HEK293T (cell line): ENCODE measurements at places on chromosomes 3 and 15.
A peak's percentile ranks its signal among the peaks of the same experiment; 100 is the strongest.

DNA sequence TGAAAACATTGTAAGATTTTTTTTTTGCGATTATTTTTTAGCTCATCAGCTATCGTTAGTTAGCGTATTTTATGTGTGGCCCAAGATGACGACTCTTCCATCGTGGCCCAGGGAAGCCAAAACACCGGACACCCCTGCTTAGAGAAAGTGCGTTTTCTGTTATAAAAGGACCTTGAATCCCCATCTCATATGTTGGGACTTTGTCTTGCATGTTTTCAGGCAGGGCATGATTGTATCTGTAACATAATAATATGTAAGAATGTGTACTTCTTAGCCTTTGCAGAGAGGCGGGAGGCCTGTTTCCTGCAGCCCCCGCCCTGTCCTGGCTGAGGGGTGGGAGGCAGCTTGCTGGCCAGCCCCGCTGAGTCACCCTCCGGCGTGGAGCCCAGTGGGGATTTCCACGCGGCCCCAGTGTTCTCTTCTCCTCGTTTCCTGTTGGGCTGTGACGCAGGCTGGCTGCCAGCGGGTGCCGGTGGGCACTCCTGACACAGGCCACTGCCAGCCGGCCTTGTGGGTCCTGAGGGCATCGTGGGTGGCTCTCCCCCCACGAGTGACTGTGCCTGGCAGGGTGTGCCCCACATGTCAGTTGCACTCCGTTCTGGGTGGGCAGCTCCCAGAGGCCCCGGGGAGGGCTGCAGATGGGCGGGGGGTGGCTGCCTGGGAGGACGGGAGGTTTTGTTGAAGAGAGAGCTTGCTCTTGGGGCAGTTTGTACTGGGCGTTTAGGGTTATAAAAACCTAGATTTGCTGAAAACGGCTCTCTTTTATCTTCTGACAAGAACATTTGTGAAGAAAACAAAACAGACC lies 55.6 kb downstream of the SMAD3 start:
- no peak for DNase-seq

GRCh38 chr3:156037356-156037755 lies 83.0 kb upstream of the KCNAB1 start:
- no peak for DNase-seq

DNA sequence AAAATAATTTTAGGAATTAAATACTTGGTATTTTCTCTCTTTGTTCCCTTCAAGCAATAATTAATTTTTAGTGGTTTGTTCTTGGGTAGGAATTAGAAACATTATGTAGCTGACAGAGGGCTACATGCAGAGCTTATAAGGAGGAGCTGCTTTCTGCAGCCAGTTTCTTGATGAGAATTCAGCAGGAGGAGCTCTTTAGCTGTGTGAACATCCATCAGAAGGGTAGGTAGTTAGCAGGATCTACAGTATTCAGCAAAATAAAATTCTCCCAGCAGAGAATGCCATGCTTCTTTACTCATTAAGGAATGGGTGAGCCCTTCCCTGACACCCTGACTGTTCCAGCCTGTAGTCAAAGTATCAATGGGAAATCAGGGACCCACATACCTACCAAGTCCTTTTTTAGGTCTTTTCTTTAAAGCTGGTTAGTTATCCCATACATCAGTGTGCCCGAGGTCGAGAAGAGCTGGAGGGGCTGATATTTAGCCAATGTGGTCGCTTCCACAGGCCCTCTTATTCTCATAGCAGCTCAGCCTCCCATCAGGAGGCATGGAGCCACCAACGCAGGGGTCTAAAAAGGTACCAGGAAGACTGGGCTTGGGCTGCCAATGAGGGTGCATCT lies 54.0 kb downstream of the KCNAB1 start:
- DNase-seq: no peak

- DNase-seq: no peak
These were observed 823.0 kb downstream of the CADM2 start for GRCh38 chr3:85781806-85782205.

GRCh38 chr3:48130321-48130904 lies 57.8 kb downstream of the CDC25A start:
- DNase-seq: peak; percentile 18

GRCh38 chr3:66406831-66407610 lies 93.8 kb downstream of the LRIG1 start:
- DNase-seq: no peak

DNA sequence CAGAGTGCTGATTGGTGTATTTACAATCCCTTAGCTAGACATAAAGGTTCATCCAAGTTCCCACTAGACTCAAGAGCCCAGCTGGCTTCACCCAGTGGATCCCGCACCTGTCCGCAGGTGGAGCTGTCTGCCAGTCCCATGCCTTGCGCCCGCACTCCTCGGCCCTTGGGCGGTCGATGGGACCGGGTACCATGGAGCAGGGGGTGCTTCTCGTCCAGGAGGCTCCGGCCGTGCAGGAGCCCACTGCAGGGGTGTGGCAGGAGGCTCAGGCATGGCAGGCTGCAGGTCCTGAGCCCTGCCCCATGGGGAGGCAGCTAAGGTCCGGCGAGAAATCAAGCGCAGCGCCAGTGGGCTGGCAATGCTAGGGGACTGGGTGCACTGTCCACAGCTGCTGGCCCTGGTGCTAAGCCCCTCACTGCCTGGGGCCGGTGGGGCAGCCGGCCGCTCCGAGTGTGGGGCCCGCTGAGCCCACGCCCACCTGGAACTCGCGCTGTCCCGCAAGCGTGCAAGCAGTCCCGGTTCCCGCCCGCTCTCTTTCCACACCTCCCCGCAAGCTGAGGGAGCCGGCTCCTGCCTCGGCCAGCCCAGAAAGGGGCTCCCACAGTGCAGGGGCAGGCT lies 1206.3 kb downstream of the OTOL1 start:
- no peak for DNase-seq

GRCh38 chr15:40941068-40941527 lies 12.0 kb downstream of the DLL4 start:
- no peak for DNase-seq

- no peak for DNase-seq
These were observed 6.4 kb upstream of the ANKRD63 start for GRCh38 chr15:40289140-40289775.

DNA sequence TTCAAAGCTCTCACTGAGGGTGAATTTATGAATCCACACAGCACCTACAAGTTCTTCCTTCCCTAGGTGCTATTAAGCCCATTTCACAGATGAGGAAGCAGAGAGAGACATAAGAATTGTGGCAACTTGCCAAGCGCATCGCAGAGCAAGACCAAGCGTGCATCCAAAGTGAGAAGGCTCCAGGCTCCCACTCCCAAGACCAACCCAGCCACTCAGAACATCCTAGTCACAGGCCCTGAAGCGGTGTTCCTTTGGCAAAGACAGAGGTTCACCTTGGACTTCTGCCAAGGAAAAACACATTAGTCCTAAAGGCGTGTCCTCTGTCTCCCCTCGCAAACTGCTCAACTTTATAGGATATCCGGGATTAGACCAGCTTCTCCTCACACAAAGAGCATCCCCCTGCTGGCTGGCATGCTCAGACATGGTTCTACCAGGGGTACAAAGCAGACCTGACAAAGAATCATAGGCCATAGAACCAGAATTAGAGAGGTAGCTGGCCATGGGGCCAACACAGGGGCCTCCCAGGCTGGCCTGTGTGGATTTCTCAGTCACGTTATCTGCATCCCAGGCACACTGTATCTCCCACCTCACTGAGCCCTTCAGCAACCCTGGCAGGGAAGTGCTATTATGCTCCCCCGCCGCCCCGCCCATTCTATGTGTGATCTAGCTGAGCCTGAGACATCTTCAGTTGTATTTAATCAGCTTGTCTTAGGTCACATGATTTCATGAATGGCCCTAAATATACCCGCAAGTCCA lies 160.2 kb downstream of the FOXP1 start:
- peak; percentile 48 for DNase-seq

GRCh38 chr3:125381314-125381713 lies 6.2 kb upstream of the ZNF148 start:
- DNase-seq: no peak

DNA sequence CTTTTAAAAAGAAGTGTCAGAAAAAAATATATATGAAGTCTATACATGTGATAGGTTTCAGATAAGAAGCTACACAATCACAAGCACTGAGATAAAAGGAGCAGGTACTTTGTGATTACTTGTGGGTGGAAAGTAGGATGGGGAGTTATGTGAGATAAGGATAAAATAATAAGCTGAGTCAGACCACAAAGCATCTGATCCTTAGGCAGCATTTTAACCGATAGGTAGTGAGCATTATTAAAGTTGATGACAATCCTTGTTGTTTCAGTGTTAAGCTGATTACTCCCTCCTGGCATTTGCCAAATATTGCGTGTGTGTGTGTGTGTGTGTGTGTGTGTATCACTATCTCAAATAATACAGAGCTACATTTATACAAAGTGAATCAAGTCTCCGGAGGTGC lies 483.1 kb downstream of the NAALADL2 start:
- no peak for DNase-seq

DNA sequence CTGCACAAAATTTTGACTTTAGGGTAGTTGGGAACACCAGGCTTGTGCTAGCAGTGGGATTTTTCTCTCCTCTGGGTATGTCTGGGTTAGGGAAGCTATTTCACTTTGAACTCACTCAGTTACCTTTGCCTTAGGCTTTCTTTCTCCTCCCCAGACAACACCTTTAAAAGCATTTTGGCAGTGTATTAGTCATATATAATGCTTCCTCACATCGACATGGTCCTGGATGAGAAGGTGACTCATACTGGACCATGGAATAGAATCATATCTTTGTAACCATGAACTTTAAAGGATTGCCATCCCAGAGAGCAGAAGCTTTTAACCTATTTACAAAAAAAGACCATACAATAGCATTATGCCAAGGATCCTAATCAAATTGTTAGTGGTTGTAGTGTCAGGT lies 2.7 kb downstream of the RYR3 start:
- no peak for DNase-seq

GRCh38 chr15:67202091-67202490 lies 52.4 kb downstream of the AAGAB start:
- DNase-seq: no peak

DNA sequence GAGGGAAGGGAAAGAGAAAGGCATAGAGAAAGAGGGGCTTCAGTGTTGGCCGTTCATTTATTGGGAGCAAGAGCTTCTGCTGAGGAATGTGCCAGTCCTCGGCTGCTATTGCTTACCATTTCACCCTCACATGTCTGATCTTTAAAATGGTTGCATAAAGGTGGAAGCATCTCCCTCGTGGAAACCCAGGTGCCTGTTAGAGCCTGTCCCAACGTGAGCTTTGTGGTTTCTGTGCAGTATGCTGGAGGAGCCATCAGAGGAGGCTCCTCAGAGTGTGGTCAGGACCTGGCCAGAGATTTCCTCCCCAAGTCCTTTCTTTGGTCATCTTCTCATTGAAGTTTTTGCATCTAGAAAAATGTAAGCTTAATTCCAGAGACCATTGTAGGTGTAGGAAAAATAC lies 34.4 kb downstream of the PSMD6 start:
- DNase-seq: no peak
